Activated gamma-delta T cell treated with anti-CD3 and anti-CD28 coated beads, Interleukin-2, amount 50 U/mL, for 16 hours (primary cell): ENCODE measurements at places on chromosomes 13 and 19.

DNA sequence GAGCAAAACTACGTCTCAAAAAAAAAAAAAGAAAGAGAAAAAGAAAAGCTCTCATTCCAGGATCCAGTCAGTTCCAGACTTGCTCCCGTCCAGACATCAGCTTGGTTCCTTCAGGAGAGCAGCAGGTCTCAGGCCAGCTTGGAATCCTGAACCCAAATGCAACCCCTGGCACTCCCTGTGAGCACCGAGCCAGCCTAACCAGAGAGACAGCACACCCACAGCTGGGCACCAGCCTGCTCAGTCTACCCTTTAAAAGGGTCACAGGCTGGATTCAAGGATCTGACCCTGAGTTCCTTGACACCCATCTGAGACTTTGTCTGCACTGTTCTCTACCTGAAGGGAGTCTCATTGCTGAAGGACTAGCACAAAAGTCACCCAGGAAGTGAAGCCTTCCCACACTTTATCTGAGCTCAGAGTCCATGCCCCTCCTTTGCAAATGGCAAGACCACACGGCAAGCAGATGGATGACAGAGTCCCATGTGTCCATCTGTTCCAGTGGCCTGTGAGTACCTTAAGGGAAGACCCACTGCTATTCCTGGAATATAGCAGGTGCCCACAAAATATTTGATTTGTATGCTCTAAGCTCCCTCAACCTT lies 1.4 kb downstream of the PEPD start:
- DNase-seq = no peak

DNA sequence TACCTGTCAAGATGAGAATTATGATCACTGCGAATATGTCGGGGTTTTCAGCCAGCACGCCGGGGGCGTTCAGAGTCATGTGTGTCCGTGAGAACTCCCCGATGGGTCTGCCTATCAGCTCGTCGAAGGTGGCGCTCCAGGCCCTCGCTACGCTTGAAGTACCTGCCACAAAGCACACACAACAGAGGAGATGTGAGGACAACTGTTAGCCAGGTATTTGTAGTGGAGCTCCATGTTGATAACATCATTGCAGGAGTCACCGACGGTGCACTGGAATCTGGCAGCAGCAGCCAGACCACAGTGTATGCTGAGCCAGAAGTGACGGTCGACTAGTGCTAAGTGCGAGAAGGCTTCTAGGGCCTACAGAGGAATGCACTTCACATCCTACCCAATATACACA lies 62.7 kb downstream of the SLC7A1 start:
- no peak for DNase-seq

DNA sequence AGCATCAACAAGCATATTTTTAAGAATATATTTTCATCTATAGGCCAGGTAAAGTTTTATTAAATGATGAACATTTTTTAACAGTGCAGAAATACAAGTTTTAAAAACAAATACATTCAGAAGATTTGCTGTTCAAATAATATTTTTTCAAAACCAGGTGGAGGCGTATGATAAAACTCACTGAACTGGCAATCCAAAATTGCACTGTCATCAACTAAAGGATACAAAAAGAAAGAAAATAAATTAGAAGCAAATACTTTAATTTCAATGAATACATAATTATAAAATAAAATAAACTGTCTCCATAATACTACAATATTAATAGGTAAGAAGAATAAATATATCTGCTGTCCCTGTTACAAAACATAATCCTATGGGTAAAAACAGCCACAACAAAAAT lies 21.2 kb downstream of the SPRYD7 start:
- no peak for DNase-seq

DNA sequence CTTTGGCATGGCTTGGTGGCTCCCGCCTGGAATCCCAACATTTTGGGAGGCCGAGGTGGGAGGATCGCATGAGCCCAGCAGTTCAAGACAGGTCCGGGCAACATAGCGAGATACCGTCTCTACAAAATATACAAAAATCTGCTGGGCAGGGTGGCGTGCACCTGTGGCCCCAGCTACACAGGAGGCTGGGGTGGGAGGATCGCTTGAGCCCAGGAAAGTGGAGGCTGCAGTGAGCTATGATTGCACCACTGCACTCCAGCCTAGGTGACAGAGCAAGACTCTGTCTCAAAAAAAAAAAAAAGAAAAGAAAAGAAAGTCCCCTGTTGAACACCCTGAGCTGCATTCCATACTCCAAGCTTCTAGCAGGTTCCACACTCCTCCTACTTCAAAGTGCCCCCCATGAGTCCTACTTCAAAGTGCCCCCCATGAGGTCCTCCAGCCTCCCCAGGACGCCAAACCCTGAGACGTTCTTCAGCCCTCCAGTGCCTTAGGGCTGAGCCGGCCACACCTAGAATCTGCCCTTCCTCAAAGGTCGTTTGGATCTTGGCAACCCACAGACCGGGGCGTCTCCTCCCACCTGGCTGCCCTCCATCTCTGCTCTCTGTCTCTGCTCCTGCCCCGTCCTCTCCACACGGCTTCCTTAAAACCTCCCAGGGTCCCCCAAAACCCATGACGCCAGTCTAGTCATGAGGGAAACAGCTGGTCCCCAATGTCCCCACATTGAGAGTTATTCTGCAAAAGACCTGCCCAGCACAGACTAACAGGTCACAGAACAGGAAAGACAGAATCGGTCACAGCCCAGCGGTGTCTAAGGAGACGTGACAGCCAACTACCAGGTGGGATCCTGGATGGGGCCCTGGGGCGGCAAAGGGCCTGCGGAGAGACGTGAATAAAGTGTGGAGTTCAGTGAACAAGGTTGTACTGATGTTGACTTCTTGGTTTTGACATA lies 4.8 kb downstream of the TJP3 start:
- no peak for DNase-seq

DNA sequence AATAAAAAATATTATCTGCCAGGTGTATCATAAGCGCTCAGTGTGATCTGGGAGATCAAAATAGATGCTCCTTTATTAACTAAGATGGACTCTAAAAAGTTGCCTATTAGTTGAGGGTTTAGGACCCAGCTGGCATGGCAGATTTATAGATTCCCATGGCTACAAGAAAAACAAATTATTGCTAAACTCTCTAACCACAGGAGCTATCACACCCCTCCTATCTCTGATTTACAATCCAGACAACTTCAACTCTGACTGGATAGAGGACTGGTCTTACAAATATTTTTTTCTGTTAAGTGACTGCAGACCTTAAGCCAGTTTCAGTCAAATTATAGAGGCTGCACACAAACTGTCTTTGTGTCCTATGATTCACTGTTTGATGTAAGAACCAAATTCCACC lies 45.4 kb upstream of the MYCBP2 start:
- no peak for DNase-seq

GRCh38 chr13:110630566-110631119 lies 15.3 kb downstream of the NAXD start:
- DNase-seq = no peak

- no peak for DNase-seq
These were observed 5.8 kb upstream of the HSPH1 start for GRCh38 chr13:31167490-31167889.

GRCh38 chr13:106095406-106095805 lies 440.1 kb downstream of the EFNB2 start:
- no peak for DNase-seq

GRCh38 chr13:44336934-44337333 lies 36.7 kb upstream of the SERP2 start:
- DNase-seq = no peak

- DNase-seq = no peak
These were observed at the start of gene PROZ for GRCh38 chr13:113157929-113158747. Gene PROZ, plus strand, starts transcription at chr13:113158648. Its CDS starts 13 bp downstream, at chr13:113158661.

- no peak for DNase-seq
These were observed 276.8 kb downstream of the PCDH20 start for GRCh38 chr13:61138857-61139256.

GRCh38 chr13:33078263-33078662 lies 62.0 kb downstream of the KL start:
- DNase-seq = no peak

DNA sequence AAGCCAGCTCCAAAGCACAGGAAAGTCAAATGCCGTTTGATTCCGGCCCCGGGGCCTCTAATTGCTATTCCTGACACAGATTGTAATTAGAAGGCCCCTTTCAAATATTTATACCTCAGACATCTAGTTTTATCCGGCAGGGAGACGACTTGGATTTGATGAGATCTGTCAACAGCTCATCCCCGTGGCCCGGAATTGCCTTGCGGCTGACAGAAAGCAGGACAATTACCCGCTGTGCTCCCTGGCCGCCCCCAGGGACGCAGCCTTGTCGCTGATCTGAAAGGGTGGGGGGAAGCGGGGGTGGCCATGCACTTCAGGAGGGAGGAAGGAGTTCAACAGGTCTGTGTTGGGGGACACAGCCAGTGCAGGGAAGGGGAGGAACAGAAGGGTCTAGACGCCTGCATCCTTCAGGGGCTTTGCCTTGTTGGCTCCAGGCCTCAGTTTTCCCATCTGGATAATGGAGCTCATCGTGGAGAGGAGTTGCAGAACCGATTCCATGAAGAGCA lies 1.8 kb upstream of the SHD start:
- no peak for DNase-seq

- no peak for DNase-seq
These were observed 10.6 kb downstream of the CAPN12 start for GRCh38 chr19:38733493-38734175.

DNA sequence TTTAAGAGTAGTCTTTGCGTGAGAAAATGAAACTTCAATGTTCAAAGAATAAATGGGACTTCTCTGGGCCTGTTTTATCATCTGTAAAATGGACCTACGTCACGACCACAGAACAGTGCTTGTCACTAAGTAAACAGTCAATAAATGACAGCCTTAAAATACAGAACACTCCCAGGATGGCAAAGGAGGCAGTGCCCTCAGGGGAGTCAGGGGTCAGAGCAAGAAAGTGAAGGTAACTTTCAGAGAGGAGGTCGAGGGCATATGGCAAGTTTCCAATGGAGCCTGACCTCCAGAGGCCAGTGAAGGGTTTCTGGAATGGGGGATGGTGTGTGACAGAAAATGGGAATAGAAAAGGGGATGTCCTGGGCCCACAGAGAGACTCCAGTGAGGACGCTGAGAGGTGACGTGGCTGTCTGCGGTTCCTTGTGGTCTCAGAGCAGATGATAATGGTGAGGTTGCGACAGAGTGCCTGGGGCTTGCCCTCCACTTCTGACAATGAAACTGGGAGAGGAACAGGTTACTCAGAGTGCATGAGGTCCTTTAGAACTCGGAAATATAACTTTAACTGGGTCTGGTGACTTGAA lies 91.8 kb downstream of the UBL3 start:
- peak; percentile 17 for DNase-seq

DNA sequence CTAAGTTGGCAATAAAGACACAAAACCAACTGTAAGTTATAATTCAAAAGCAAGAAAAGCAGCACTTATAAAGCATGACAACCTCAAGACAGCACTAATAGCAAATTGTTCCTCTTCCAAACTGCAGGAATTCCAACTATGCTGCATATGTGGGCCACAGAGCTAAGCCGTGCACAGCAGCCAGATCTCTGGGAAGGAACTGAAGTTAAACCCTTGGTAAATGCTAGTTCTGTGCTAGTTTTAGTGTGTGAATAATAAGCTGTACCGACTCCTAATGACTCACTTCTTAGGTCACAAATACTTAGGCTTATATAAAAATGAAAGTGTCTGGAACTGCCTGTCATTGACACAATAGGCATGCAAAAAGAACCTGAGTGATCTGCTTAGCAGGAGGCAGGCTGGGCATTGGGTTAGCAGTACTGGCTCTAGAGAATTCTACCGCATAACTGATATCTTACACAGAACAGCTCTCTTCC lies 21.2 kb upstream of the GTF3A start:
- no peak for DNase-seq

- DNase-seq = no peak
These were observed 32.8 kb downstream of the ATP11A start for GRCh38 chr13:112722433-112723263.

DNA sequence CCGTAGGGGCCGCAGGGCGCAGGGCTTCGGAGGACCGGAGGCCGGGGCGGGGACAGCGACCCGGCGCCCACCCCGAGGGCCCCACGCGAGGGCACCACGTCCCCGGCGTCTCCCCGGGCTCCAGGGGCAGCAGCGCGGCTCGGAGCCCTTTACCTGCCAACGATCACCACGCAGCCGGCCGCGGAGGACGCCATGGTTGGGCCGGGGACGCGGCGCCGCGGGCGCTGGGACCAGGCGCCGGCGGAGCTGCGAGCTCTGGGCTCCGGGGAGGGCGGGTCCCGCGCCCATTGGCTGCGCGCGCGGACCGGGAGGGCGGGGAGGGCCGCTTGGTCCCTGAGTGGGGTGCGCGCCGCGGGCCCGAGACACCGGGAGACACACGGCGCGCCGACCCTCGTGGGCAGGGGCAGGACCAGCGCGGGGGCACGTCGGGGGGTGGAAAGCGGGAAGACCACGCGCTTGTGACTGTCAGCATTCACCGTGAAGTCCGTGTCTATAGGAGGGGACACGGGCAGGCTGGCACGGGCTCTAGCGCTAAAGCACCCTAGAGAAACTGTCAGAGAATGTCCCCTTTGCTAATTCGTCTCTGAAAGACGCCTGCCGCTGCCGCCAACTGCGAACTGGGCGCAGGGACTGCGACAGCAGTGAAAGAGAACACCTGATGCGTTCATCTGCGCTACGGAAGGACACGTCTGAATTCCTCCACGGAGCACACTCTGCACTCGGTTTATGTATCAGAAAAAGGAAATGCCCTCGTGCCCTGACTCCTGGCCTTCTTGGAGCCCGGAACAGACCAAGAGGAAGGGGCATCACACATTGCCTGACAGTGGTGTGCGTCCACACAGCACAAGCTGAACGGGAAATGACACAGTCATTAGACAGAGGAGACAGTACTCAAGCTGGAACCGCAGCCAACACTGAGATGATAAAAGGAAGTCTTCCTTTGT lies at the start of gene CRYL1:
Gene CRYL1 (minus strand): TSS at position 257 of the 944 bp plus-strand sequence. CDS start 63 bp downstream, at position 194.
- DNase-seq = peak; percentile 45
